ENCODE measurements at places on chromosomes 3 and 15.

- no peak for DNase-seq
Observed at GRCh38 chr15:55802600-55803376, 59.8 kb upstream of the PRTG start.

- DNase-seq = no peak
Observed at GRCh38 chr15:40337597-40337996, 3.1 kb downstream of the CCDC9B start.

GRCh38 chr3:64440498-64440897 is 215.2 kb upstream of the PRICKLE2 start:
- no peak for DNase-seq

DNA sequence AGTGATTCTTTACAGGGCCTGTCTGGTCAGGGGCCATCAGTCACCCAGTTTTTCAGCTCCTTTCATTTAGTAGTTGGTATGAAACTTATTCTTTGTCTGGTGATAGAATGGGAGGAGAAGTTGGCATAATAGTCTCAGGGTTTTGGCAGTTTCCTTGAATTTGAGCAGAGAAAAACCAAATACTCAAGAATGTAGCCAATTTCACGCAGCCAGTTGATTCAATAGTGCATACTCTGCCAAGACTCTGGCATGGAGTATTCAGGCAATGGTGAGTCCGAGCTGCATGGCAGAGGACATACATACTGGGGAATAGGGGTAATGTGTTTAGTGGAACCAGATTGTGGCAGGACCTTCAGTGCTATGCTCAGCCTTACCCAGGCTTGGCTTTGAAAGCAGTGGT is 118.3 kb downstream of the GALK2 start:
- DNase-seq = no peak

DNA sequence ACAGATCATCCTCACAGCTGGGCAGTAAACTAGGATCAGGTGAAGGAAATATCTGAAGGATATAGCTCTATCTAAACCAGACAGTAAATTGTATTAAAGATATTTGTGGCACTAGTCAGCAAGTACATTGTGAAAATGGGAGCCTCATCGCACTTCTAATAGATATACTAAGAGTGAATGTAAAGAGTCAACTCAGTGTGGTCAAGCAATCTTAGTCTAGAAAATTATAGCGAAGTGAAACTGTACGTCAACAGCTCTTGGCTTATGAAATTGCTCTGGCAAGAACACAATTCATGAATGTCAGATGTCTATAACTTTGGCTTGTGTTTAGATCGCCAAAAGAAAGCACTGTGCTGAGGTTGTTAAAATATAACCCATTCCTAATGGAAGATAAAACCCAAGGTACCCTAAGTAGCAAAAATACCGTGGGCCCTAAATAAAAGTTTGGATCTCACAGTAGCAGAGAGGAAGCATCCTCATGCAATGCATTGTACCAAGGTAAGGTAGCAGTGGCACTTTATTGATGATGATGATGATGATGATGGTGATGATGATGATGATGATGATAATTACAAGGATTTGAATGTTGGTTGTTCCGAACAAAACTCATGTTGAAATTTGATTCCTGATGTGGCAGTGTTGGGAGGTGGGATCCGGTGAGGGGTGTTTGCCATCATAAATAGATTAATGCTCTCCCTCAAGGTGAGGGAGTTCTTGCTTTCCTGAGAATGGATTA is 228.5 kb downstream of the UNC13C start:
- DNase-seq = no peak

GRCh38 chr3:99439892-99440291 is 198.5 kb upstream of the COL8A1 start:
- no peak for DNase-seq

DNA sequence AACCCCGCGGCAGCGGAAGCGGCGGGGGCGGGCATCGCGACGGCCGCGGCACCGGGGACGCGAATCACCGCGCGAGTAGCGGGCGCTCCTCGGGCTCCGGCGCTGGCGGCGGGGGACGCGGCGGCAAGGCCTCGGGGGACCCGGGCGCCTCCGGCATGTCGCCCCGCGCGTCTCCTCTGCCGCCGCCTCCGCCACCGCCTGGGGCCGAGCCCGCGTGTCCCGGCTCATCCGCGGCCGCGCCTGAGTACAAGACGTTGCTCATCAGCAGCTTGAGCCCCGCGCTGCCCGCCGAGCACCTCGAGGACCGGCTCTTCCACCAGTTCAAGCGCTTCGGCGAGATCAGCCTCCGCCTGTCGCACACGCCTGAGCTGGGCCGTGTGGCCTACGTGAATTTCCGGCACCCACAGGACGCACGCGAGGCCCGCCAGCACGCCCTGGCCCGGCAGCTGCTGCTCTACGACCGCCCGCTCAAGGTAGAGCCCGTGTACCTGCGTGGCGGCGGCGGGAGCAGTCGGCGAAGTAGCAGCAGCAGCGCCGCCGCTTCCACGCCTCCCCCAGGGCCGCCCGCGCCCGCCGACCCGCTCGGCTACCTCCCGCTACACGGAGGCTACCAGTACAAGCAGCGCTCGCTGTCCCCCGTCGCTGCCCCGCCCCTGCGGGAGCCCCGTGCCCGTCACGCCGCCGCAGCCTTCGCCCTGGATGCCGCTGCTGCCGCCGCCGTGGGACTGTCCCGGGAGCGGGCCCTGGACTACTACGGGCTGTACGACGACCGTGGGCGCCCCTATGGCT is 675 bp downstream of the RBM15B start:
- DNase-seq = no peak

DNA sequence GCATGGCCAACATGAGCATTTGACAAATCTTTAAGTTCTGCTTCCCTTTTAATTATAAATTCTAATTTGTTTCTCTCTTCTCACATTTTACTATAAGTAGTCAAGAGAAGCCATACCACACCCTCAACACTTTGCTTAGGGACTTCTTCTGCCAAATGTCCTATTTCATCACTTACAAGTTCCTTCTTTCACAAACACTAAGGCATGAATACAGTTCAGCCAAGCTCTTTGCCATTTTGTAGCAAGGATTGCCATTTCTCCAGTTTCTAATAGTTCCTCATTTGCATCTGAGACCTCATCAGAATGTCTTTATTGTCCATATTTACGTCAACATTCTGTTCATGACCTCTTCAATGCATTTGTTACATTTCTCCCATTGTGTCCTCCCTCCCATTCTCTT is 29.4 kb downstream of the SLC22A14 start:
- DNase-seq = no peak

GRCh38 chr3:77412021-77412438 is 372.1 kb downstream of the ROBO2 start:
- no peak for DNase-seq

DNA sequence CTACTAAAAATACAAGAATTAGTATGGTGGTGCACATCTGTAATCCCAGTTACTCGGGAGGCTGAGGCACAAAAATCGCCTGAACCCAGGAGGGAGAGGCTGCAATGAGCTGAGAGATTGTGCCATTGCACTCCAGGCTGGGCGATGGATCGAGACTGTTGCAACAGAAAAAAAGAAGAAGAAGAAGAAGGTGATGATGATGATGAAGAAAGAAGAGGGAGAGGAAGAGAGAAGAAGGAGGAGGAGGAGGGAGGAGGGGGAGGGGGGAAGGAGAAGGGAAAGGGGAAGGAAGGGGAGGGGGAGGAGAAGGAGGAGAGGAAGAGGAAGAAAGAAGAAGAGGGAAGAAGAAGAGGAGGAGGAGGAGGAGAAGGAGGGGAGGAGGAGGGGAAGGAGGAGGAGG is 33.2 kb upstream of the ZNF710 start:
- DNase-seq = no peak

DNA sequence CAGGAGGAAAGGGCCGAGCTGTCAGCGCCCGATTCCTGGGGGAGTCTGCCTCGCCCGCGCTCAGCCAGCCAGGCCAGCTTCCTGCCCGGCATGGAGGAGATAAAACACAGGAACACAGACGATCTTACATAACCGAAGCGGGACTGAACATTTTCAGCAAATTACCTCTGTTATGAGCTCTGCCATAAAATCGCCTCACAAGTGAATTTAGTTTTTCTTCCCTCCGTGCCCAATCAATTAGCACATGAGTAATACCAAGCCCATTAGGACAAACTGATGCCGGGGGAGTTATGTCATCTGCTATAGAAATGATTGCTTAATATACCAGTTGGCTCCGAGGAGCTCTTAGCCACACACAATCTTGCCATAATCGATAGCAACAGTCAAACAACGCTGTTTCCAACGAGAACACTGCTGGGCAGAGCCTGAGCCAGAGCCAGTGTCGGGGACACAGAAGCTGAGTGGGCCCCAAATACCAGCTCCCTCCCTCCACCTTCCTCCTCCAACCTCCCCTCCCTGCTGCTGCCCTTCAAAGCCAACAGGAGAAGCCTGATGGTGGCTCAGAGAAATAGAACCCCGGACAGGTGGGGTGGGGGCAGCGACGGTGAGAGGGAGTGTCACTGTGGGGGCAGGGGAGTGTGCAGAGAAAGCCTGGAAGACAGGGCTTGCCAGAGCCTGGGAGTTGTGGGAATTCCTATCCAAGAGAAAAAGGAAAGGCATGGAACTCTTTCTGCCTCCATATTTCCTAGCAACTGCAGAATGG is 279.4 kb upstream of the TLE3 start:
- DNase-seq = no peak

DNA sequence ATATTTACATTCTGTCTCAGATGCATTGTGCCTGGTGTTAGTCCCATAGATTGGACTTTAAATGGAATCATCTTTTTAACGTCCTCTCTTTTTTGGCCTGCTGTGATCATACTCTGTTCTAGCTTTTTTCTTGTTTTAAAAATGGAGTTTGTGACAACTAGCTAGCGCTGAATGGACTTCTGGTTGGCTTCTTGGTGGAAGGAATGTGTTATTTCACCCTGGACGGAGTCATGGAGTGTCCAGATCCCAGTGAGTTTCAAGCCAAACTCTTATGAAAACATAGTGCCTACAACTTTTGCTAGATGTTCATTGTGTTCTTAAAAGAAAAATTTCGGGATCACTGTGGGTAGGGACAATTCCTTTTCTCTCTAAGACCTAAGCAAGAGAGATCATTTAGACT is 192.6 kb downstream of the TCF12 start:
- DNase-seq = no peak

DNA sequence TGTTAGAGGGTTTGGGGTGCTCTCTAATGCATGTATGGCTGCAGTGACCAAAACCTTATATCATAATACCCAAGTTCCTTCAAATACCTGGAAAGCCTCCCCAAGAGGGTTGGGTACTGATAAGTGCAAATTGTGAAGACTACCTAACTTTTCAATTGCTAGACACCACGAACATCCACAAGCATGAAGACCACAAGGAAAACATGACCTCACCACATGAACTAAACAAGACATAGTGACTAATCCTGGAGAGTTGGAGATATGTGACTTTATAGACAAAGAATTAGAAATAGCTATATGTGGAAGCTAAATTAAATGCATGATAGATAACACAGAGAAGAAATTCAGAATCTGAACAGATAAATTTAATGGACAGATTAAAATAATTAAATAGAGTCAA is 23.9 kb upstream of the AADACL2 start:
- DNase-seq = no peak

- no peak for DNase-seq
Observed at GRCh38 chr15:31758126-31758525, 272.2 kb upstream of the CHRNA7 start.

GRCh38 chr15:69612112-69612511 is 159.5 kb downstream of the RPLP1 start:
- DNase-seq = no peak

DNA sequence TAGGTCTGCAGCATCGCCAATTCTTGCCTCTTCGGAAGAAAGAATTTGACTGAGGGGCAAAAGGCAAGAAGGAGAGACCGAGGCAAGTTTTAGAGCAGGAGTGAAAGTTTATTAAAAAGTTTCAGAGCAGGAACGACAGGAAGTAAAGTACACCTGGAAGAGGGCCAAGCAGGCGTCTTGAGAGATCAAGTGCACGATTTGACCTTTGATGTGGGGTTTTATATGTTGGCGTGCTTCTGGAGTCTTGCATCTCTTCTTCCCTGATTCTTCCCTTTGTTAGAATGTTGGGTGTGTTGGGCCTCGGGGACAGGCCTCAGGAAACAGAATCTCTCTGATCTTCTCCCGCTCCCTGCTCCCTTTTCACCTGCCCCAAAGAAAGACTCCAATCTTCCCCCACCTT is 40.6 kb upstream of the FLNB start:
- DNase-seq = no peak

- DNase-seq = no peak
Observed at GRCh38 chr15:99954361-99955180, 221.3 kb upstream of the LYSMD4 start.

DNA sequence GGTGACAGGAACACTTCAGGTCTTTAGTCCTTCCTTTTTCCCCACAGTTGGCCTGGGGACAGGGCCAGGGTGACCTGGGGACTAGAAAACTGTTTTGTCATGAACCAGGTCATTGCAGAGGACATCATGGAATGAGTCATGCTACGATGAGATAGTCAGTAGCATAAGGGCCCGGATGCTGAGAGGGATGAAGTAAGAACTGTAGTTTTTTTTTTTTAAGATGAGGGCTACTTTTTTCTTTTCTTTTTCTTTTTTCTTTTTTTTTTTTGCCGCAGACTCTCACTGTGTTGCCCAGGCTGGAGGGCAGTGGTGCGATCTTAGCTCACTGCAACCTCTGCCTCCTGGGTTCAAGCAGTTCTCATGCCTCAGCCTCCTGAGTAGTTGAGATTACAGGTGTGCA is 8.0 kb downstream of the MAP2K5 start:
- no peak for DNase-seq

- no peak for DNase-seq
Observed at GRCh38 chr15:70212963-70213315, 115.2 kb upstream of the TLE3 start.

GRCh38 chr3:195095704-195096036 is 175.3 kb downstream of the XXYLT1 start:
- no peak for DNase-seq

DNA sequence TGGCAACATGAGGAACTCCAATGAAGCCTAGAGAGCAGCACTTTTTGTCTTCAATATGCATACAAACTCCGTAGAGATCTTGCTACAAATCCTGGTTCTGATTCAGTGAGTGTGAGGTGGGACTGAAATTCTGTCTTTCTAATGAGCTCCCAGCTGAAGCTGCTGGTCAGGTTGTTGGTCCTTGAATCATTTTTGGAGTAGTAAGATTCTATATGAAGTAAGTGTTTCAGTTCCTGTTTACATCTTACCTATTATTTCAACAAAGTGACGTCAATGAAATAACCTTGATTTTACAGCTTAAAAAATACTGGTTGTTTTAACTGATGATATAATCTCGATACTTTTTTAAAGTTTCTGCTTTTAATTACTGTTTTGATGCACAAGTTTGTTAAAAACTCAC is 33.9 kb downstream of the SHQ1 start:
- no peak for DNase-seq

All from stimulated activated CD8-positive, alpha-beta memory T cell treated with anti-CD3 and anti-CD28 coated beads, Interleukin-7, amount 100 ng/mL, for 1 hour (primary cell).